ENCODE measurements at places on chromosomes 3 and 15.
A peak's percentile ranks its signal among the peaks of the same experiment; 100 is the strongest.

- H3K4me1 ChIP-seq, result peaks cover 13% of the 10 kb centered on the region
- no peak for DNase-seq
- no peak overlapping the region for H3K4me3 ChIP-seq
- H3K36me3 ChIP-seq, result no peaks in the 10 kb centered on the region
- peaks cover 22% of the 10 kb centered on the region for H3K27me3 ChIP-seq
These were observed 5.3 kb upstream of the HDAC11 start for GRCh38 chr3:13474776-13475303.

- H3K27me3 ChIP-seq, result no peaks in the 10 kb centered on the region
- no peaks in the 10 kb centered on the region for H3K4me1 ChIP-seq
- H3K36me3 ChIP-seq, result no peaks in the 10 kb centered on the region
- H3K27ac ChIP-seq, result no peak overlapping the region
These were observed 46.1 kb downstream of the FRMD4B start for GRCh38 chr3:69339760-69340159.

GRCh38 chr3:174094669-174095068, 697.1 kb downstream of the NLGN1 start:
- H3K36me3 ChIP-seq, result no peaks in the 10 kb centered on the region
- no peaks in the 10 kb centered on the region for H3K27me3 ChIP-seq
- no peak overlapping the region for H3K27ac ChIP-seq
- no peak for DNase-seq

GRCh38 chr3:5058471-5058951, 63.6 kb upstream of the ARL8B start:
- peak; percentile 75 for DNase-seq
- H3K4me1 ChIP-seq, result peaks cover 41% of the 10 kb centered on the region
- H3K27ac ChIP-seq, result peak overlapping the region; percentile 48
- peaks cover 19% of the 10 kb centered on the region for H3K27me3 ChIP-seq
- no peaks in the 10 kb centered on the region for H3K36me3 ChIP-seq
- H3K4me3 ChIP-seq, result no peak overlapping the region

DNA sequence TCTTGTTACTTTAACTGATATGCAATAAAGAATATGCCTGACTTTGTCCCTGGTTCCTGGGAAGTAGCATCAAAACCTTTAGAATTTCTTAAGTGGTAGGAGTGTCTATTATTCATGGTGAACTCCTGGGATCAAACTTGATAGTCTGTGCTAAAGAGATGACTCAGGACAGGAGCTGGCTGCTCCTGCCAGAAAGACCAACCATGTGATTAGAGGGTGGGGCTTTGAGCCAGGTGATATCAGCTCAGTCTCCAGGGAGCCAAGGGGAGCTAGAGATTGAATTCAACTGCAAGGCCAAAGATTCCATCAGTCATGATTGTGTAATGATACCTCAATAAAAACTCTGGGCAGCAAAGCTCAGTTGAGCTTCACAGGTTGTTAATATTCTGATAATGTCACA, 20.6 kb upstream of the TMC3 start:
- H3K36me3 ChIP-seq, result no peaks in the 10 kb centered on the region
- peaks cover 5% of the 10 kb centered on the region for H3K4me1 ChIP-seq
- H3K27me3 ChIP-seq, result peaks cover 4% of the 10 kb centered on the region
- no peak for DNase-seq

DNA sequence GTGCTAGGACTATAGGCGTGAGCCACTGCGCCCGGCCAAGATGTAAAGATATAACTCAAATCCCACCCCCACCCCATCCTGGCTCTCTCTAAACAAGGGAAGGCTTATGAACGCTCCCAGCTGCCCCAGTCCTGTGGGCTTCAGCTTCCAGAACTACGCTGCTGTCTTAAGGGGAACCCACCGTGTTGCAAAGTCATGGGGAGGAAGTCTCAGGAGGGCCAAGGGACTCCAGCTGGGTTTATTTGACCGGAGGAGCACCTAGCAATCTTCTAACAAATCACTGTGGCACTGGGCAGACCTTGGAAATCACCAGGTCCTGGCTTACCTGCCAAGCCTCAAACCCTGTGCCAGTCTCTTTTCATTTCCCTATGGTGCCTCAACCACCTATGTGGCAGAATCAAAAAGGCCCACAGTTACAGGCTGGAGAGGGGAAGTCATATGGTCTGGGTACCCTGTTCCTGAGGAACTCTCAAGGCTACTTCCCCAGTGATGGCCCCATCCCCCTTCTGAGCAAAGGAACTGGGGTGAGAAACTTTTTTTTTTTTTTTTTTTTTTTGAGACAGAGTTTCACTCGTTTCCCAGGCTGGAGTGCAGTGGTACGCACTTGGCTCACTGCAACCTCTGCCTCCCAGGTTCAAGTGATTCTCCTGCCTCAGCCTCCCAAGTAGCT, 83.4 kb downstream of the RBPMS2 start:
- H3K4me3 ChIP-seq, result no peak overlapping the region
- no peak overlapping the region for H3K27ac ChIP-seq
- DNase-seq, result no peak
- H3K27me3 ChIP-seq, result peaks cover under 1% of the 10 kb centered on the region
- H3K36me3 ChIP-seq, result peaks cover 12% of the 10 kb centered on the region

DNA sequence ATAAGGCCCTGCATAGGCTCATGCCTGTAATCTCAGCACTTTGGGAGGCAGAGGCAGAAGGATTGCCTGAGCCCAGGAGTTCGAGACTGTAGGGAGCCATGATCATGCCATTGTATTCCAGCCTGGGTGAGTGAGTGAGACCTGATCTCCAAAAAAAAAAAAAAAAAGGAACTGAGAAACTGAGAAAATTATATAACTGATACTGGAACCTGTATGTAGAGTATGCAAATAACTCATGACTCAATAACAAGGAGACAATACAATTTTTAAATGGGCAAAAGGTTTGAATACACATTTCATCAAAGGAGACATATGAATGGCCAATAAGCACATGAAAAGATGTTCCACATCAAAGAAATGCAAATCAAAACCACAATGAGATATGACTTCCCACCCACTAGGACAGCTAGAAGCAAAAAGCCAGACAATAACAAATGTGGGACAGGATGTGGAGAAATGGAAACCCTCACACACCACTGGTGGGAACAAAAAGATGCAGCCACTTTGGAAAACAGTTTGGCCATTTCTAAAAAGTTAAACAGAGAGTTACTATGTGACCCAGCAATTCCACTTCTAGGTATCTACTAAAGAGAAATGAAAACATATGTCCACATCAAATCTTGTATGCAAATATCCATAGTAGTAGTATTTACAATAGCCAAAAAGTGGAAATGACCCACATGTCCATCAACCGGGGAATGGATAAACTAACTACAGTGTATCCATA, 70.7 kb downstream of the IQSEC1 start:
- no peak for DNase-seq
- no peak overlapping the region for H3K27ac ChIP-seq
- no peak overlapping the region for H3K4me3 ChIP-seq
- no peaks in the 10 kb centered on the region for H3K4me1 ChIP-seq
- H3K27me3 ChIP-seq, result peaks cover 60% of the 10 kb centered on the region
- H3K36me3 ChIP-seq, result no peaks in the 10 kb centered on the region

- no peak overlapping the region for H3K27ac ChIP-seq
- H3K4me3 ChIP-seq, result no peak overlapping the region
- H3K27me3 ChIP-seq, result peaks cover 5% of the 10 kb centered on the region
- DNase-seq, result no peak
- H3K36me3 ChIP-seq, result 0 out of 2 replicates have a peak, but pooled peaks cover 4% of the 10 kb centered on the region
These were observed 4.7 kb downstream of the SYNM start for GRCh38 chr15:99109555-99110021.

All from HFFc6 (cell line).